ENCODE measurements at places on chromosomes 11 and 22.

DNA sequence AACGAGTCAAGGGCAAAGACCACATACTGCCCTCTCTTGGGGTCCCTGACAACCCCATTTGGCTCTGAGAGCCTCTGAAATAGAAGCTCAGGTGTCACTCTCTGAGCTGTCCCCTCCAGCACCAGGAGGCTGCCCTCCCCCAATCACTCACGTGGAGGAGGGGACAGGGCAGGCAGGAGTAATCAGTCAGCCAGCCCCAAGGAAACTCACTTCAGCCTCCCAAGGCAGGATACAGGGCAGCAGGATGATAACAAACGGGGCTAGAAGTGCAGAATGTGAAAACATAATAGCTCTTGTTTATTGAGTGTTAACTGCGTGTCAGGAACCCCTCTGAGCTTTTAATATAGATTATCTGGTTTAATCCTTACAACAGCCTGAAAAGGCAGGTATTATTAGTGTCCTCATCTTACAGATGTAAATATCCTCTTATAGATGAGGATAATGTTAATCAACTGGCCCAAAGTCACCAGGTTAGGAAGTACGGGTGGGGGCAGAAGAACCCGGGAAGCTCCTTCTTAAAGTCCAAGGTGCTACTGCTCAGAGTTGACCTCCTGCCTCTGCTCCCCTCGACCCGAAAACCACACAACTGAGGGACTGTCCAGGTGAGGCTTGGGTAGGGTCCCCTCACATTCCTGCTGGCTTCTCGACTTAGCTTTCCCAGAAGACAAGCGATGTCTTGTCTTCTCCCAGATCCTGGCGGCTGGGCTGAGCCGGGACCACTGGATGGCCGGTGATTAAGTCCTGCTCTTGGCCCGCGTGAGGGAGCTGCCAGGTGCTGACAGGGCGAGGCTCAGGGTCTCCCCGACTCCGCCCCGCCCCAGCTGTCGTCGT lies 2.7 kb downstream of the CHRM4 start:
- DNase-seq, result no peak

DNA sequence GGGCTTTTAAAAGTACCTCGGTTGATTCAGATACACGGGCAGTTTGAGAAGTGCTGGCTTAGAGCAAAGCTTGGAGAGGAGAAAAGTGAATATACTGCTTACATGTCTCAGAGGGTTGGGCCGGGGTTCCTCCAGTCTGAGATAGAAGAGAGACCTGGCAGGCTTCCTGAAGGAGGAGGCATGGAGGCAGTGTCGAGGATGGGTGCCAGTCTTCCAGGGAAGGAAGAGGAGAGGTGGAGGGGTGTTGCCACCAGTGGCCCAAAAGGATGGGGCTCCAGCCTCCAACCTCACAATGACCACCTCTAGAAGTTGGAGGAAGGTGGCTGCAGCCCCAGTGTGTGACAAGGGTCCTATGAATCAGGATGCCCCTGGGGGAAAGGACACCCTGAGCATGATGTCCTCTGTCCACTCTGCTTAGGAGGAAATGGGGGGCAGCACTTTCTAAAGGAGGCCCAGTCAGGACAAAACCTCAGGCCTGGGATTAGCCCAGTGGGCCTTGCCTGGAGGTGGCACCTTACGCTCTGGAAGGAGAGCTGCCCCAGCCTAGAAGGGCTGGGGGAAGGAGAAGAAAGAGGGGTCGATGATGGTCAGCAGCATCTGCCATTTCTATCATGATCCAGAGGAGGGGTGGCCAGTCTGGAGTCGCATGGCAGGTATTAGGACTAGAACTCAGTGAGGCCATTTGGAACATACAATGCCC lies 65.2 kb downstream of the CD82 start:
- DNase-seq, result no peak

- DNase-seq, result no peak
These were observed 75.3 kb upstream of the NCAM1 start for GRCh38 chr11:112885744-112886433.

- DNase-seq, result peak; percentile 67
These were observed 172.9 kb upstream of the DDI1 start for GRCh38 chr11:103863497-103863896.

- peak; percentile 60 for DNase-seq
These were observed 7.5 kb downstream of the P2RX3 start for GRCh38 chr11:57345555-57346211.

GRCh38 chr11:105520706-105521345 lies 89.0 kb upstream of the GRIA4 start:
- no peak for DNase-seq

DNA sequence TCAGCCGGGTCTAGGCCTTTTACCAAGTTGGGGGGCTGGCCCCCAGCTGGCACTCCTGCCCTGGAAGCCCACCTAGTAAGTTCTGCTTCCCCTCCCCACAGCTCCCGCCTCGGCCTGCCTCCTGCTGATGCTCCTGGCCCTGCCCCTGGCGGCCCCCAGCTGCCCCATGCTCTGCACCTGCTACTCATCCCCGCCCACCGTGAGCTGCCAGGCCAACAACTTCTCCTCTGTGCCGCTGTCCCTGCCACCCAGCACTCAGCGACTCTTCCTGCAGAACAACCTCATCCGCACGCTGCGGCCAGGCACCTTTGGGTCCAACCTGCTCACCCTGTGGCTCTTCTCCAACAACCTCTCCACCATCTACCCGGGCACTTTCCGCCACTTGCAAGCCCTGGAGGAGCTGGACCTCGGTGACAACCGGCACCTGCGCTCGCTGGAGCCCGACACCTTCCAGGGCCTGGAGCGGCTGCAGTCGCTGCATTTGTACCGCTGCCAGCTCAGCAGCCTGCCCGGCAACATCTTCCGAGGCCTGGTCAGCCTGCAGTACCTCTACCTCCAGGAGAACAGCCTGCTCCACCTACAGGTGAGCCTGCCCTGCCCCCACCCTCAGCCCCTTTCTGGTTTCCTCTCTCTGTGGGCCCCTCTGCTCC lies 7.3 kb downstream of the RTN4RL2 start:
- DNase-seq, result no peak

DNA sequence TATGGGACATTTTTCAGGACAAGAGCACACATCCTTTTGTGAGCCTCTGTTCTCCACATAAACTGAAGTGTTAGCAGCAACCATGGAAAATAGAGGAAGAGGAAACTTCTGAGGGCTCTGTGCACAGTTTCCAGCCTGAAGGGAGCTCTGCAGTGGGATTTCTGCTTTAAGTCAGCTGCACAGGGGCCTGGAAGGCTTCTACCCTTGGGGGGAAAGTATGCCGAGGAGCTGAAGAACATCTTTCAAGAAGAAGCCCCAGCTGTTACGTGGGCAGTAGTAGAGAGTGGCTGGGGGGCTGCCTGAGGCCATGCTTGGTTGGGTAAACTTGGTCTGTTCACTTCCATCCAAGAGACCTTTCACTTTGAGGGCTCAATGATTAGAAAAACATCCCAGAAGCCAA lies 82.7 kb upstream of the EED start:
- DNase-seq, result no peak

Measured in AG10803 (cell line).